Tibial nerve (tissue), 4 donors: ENCODE measurements at places on chromosomes 3 and 15. TPM values are rescaled to one million over a fixed set of nuclear protein-coding genes. Genes with fewer than 3 reads are reported as not detected.

GATM gene
- total RNA-seq: 564 TPM

GRCh38 chr15:67005294-67005996 lies 60.0 kb upstream of the SMAD3 start:
- no peaks in the 10 kb centered on the region for H3K4me1 ChIP-seq
- no peaks in the 10 kb centered on the region for H3K27me3 ChIP-seq
- no peak overlapping the region for H3K4me3 ChIP-seq
- no peak overlapping the region for H3K27ac ChIP-seq
- no peaks in the 10 kb centered on the region for H3K36me3 ChIP-seq

DNA sequence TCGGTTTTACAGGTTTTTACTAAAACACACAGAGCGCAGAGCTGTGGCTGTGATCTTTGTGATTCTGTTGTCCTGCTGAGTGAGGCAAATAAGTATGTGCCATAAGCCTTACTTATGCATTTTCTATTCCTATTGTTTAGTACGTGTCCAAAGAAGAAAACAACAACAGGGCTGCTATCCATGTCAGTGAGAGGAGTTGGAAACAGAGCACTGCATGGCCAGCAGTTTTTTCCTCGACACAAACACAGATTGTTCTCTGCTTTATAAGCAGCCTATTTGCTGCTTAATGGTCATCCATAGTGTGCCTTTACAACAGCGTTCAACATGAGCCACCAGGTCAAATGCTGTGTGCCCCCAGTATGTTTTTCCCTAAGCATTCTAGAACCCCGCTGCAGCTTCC lies 79.8 kb downstream of the SHQ1 start:
- DNase-seq: no peak
- H3K4me1 ChIP-seq: no peaks in the 10 kb centered on the region
- H3K27ac ChIP-seq: peak overlapping the region; percentile 52
- H3K36me3 ChIP-seq: no peaks in the 10 kb centered on the region
- H3K4me3 ChIP-seq: no peak overlapping the region

GRCh38 chr15:66291816-66292570 lies 1.4 kb upstream of the DIS3L start:
- DNase-seq: no peak
- H3K27ac ChIP-seq: no peak overlapping the region
- H3K4me1 ChIP-seq: no peaks in the 10 kb centered on the region
